ENCODE measurements at places on chromosomes 6 and 20.

DNA sequence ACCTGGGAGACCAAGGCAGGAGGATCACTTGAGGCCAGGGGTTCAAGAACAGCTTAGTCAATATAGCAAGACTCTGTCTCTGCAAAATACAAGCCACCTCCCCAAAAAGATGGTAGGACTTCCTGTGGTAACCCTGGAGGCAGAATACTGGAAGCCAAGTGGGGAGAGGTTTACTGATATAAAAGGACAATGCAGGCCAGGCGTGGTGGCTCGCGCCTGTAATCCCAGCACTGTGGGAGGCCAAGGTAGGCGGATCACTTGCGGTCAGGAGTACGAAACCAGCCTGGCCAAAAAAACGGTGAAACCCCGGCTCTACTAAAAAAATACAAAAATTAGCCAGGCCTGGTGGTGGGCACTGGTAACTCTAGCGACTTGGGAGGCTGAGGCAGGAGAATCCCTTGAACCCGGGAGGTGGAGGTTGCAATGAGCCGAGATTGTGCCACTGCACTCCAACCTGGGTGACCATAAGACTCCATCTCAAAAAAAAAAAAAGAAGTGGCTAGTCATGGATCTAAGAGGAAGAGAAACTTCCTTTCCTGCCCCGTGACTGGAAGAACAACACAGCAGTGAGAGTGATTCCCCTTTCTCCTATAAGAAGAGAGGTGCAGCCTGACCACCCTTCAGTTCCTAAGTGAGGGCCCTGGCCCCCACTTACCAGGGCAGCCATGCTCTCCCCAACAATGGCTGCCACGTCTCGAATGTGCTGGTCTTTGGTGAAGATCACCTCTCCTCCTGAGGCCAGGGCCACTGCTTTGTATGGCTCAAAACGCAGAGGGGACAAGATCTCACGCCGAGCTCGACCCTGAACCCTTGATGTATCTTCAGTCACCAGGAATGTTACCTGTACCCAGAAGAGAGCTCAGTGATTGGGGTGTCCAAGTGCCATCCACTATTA, 6.2 kb downstream of the SAPCD1 start:
- no peak for DNase-seq

- no peak for DNase-seq
Measured at GRCh38 chr6:142892254-142893021, 52.5 kb downstream of the HIVEP2 start.

DNA sequence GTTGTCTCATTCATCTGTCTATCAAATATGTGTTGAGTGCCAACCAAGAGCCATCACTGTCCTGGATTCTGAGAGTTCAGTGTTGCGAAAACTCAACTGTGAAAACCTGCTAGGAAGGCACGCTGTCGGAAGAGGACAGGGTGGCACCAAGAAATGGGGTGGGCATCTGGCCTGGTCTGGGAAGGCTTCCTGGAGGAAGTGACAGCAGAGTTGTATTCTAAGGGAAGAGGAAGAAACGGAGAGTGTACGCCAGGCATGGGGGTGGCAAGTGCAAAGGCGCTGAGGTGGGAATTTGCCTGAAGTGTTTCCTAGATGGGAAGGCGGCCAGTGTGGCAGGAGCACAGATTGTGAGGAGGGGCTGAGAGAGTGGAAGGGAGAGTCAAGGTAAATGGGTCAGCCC, 91.2 kb downstream of the ANKRD60 start:
- no peak for DNase-seq

GRCh38 chr20:19555726-19556125, 202.3 kb upstream of the RIN2 start:
- no peak for DNase-seq

DNA sequence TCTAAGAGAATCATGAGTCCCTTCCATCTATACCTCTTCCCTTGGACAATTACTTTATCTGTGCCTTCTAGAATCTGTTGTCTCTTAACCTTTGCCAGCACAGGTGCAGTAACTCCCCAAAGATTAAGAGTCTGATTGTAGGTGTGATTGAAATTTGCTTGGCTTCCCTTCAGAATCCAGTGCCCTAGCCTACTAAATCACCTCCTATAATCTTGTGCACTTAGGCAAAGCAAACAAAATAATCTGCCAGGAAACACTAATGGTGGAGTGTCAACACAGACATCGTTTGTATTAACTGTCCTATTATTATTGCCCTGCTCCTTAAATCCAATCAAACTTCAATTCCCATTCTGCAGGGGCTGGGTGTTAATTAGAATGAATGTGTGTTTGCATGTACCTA, 28.0 kb downstream of the ID4 start:
- no peak for DNase-seq

GRCh38 chr6:148464319-148465010, 121.8 kb downstream of the SASH1 start:
- DNase-seq = peak; percentile 28

- DNase-seq = no peak
Measured at GRCh38 chr6:132009175-132009574, 58.0 kb upstream of the CCN2 start.

DNA sequence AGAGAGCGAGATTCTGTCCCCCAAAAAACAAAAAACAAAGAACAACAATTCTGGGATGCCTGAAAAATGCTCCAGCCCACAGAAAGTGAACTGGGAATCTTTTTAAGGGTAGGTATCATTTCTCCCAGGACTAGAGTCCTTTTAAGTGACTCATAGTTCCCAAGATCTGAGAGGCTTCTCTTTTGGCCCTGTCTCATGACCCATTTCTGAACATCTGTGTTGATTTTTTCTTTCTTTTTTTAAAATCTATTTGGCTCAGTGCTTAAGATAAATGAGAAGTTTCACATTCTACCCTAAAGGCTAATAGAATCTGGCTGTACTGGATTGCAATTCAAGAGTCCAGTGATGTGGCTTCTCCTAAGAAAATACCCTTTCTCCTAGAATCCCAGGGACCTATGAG, 217.6 kb upstream of the FOXQ1 start:
- no peak for DNase-seq

- no peak for DNase-seq
Measured at GRCh38 chr6:16267428-16268263, 29.3 kb downstream of the GMPR start.

GRCh38 chr6:17361013-17361412, 32.4 kb upstream of the CAP2 start:
- no peak for DNase-seq

GRCh38 chr6:160077526-160077925, 44.1 kb upstream of the SLC22A1 start:
- no peak for DNase-seq

GRCh38 chr6:50056242-50056641, 6.5 kb upstream of the DEFB112 start:
- DNase-seq = no peak

- DNase-seq = no peak
Measured at GRCh38 chr6:3391902-3392458, 64.9 kb downstream of the SLC22A23 start.
